SK-N-MC (cell line): ENCODE measurements at places on chromosomes 16 and 17.

DNA sequence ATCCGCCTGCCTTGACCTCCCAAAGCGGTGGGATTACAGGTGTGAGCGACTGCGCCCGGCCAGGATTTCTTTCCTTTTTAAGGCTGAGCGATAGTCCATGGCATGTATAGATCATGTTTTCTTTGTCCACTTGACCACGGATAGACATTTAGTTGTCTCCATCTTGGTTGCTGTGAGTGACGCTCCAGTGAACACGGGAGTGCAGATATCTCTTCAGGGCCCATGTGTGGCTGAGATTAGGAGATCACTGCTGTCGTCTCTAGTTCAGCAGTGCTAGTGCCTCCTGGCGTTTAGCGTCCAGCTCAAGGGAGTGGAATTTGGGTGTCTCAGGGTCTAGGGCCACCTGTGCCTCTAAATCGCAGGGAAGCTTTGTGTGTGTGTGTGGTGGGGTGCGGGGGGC lies 41.5 kb downstream of the ABCC1 start:
- DNase-seq, result no peak

DNA sequence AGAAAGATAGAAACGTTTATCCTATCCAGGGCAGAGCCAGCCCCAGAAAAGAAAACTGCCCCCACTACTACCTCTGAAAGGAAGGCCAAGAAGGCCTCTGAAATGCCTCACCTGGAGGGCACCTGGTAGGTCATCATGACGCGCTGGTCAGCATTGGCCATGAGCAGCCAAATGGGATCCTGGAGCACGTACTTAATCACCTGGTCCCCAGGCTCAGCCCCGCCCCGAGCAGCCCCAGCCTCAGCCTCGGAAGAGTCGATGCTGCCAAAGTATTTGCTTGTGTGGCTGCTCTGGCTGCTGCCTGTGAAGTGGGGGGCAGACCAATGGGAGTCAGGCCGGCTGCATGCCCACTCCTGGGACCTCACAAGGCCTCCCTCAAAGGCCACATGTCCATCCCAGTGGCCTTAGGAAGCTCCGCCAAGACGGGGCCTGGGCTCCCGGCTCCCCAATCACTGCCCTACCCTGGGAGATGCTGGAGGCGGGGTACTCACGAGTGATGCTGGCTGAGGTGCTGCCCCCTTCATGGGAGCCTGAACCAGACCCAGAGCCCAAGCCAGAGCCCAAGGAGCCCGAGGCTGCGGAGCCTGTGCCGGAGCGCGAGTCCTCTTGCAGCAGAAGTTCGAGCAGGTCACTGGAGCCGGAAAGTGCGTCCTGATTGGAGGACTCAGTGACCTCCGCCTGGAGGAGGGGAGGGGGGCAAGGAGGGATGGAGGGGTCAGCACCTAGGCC lies 9.9 kb downstream of the PER1 start:
- no peak for DNase-seq

GRCh38 chr17:48444516-48445247 lies 14.7 kb upstream of the SKAP1 start:
- DNase-seq, result no peak

- DNase-seq, result no peak
Measured at GRCh38 chr17:1487939-1488825, 4.3 kb downstream of the MYO1C start.

DNA sequence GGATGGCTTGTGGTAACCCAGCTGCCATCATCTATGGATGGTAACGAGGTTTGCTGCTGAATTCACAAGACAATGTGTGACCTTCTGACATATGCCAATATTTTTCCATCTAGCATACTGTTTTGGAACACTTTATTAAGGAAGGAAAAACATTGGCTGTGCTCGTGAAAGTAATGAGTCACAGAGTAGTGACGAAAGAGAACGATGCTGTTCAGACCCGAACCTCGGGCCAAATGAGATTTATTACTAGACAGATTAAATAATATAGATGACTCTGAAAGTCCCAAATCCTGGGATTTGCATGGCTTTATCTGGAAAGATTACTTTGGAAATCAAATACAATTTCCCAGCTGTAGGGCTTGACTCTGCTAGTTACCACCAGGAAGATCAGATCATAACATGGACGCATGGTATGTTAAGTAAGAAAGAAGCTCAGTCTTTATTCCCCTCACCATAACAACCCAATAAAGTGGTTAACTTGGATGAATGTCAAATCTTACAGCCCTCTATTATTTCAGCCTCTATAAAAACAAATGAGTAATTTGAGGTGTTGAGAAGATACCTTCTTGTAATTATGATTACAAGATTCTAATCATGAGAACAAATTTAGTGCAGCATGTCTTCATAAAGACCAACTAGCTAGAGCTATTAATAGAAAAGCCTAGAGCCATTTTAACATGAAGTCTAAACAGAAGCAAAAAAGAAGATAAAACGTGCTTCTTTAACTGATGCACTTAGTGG lies 32.6 kb downstream of the ERN1 start:
- no peak for DNase-seq

- DNase-seq, result no peak
Measured at GRCh38 chr16:58218786-58219185, 20.9 kb upstream of the CSNK2A2 start.

DNA sequence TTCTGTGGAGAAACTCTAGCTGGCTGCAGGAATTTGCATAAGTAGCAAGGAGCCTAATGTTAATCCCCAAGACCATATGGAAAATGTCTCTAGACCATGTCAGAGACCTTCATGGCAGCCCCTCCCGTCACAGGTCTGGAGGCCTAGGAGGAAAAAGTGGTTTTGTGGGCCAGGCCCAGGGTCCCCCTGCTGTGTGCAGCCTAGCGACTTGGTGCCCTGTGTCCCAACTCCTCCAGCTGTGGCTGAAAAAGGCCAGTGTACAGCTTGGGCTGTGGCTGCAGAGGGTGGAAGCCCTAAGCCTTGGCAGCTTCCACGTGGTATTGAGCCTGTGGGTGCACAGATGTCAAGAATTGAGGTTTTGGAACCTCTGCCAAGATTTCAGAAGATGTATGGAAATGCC lies 306.9 kb upstream of the CA10 start:
- DNase-seq, result no peak

DNA sequence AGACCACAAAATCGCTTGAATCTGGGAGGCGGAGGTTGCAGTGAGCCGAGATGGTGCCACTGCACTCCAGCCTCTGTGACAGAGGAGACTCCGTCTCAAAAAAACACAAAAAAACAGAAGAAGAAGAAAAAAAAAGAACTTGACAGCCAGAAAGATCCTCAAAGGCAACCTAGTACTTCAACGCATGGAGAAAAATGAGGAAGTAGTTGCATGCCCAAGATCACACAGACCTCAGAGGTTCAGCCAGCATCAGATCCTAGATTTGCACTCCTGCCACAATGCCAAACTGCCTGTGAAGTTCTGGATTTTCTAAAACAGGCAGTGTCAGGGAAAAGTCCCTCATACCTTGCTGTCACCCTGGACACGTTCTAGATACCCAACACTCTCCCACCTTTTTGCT lies 1.5 kb downstream of the ATPAF2 start:
- DNase-seq, result no peak
